Right forelimb (tissue), 1 donor: ENCODE measurements at places on chromosomes 1 and 21.

DNA sequence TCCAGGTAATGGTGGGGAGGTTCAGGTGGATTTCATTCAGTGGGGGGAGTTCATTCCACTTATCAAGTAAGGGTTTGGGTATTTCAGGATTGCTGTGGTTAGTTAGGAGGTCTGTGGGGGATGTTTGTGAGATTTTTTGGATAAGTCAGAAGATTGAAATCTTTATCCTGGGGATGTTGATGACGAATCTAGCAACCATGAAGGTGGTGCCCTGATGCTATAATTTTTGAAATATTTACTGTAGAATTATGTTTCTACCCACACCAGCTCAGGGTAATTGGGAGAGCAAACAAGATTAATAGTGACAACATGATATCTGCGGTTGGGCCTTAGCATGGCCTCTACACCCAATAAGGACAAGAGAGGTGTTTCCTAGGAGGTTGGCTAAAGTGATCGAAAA lies 28.3 kb downstream of the SUCO start:
- DNase-seq, result no peak

GRCh38 chr1:237913345-237913744 lies 22.6 kb upstream of the ZP4 start:
- no peak for DNase-seq

DNA sequence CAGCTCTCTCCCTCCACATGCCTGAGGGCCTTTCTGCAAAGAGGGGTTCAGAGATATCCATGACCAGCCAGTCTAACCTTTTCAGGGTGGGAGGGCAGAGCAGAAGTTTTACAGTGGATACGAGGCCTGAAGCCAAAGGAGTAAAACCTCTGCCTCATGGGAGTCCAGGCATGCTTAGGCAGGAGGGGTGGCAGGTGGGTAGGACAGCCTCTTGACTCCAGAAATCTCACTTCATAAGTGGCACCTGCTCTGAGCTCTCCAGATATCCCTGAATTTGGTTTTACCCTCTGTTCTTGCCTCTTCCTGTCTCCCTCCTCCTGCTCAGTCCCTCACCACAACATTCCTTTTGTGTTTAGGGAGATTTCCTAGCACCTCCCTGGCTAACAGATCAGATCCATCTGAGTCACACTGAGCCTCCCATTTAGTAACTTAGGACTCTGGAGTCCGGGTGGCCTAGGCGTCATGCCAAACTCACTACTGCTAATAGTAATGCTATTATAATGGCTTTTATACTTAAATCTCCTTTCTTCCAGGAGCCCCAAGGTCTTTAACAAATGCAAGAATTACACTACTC lies 201.0 kb downstream of the HS2ST1 start:
- DNase-seq, result no peak

DNA sequence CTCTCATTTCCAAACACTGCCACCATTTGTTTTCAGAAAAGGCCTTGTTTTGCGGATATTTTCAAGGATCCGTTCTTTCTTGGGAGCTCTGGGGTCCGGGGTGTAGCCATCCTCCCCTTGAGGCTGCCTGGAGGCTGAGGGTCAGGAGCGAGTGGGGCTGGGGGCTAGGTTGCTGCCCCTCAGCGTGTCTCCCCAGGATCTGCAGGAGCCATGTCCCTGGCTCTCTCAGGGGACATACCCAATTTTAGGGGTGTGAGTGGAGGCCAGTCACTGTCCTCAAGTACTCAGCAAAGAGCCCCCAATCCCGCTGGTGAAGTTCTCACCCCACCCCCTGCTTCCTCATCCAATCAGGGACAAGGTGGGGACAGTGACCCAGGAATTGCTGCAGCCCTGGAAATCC lies 15.0 kb upstream of the PRDM16 start:
- peak; percentile 21 for DNase-seq

DNA sequence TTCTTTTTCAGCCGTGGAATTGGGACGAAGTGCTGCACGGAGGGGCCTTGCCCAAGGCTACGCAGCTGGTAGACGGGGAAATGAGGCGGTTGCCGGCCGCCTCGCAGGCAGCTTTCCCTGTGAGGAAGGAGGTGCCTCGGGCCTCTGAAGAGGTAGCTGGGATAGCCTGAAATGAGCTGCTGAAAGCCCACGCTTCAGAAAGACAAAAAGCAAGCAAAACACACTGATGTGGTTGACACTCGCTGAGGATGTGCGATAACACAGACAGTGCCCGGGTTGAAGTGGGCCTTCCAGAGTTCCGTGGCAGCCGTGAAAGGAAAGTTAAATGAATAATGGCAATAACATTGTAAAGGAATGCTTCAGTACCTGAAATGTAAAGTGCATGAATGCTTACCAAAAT lies 47.2 kb downstream of the S1PR1 start:
- DNase-seq, result no peak

- DNase-seq, result no peak
Observed at GRCh38 chr21:20404915-20405314, 593.3 kb upstream of the NCAM2 start.

- no peak for DNase-seq
Observed at GRCh38 chr1:88302843-88303486, 381.1 kb upstream of the PKN2 start.
